ENCODE measurements at places on chromosomes 2 and 18.

DNA sequence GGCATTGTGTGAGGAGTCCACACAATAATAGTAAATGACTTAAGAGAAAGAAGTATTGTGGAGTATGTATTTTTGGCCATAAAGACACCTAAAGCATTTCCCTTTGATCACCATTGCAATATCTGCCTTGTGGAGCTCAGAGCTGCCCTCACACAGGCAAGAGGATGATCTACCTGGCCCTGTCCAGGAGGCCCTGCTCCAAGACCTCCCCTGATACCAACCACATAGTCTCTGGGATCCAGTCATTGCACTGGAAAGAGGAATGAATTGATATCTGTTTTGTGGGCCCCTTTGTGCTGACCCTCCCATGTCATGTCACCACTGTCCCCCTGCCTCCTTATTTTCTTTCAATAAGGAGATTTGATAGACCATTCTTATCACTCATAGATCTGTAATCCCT is 430.6 kb upstream of the TNP1 start:
- no peak for DNase-seq

DNA sequence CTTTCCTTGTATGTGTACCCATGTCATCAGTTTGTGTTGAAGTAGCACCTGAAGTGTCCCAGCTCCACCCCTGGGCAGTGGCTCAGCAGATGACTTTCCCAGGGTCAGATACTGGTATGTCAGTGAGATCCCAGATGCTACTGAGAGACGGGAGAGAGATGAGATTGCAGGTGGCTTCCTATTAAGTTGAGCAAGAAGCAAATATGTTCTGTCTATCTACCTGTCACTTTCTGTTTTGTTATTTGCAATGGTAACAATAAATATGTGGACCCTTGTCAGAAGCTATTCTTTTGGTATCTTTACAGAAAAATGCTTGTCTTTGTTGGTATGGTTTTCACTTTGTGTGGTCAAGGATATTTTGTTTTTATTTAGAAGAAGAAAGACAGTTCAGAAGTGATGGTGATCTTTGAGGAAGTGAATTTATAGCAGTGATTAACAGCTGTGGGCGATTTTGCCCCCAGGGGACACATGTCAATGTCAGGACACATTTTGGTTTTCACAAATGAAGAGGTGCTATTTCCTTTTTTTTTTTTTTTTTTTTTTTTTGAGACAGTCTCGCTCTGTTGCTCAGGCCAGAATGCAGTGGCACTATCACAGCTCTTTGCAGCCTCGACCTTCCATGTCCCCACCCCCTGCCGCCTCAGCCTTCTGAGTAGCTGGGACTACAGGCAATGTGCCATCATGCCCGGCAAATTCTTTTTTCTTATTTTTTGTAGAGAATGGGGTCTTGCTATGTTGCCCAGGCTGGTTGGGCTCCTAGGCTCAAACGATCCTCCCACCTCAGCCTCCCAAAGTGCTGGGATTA is 21.4 kb downstream of the MGAT5 start:
- no peak for DNase-seq

DNA sequence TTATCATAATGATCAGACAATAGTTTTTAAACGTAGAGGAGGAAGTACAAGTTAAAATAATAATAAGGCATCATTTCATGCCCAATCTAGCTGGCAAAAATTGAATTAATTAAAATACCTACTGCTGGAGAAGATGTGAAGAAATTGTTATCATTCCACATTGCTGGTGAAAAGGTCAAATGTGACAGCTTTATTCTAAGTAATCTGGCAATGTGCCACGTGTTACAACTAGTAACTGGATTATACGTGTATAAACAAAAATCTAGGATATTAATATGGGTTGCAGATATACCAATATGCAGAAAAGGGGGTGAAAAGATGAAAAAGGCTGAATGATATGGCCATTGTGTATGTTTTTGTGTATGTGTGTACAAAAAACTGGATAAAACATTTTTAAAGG is 32.4 kb downstream of the SMAD2 start:
- no peak for DNase-seq

DNA sequence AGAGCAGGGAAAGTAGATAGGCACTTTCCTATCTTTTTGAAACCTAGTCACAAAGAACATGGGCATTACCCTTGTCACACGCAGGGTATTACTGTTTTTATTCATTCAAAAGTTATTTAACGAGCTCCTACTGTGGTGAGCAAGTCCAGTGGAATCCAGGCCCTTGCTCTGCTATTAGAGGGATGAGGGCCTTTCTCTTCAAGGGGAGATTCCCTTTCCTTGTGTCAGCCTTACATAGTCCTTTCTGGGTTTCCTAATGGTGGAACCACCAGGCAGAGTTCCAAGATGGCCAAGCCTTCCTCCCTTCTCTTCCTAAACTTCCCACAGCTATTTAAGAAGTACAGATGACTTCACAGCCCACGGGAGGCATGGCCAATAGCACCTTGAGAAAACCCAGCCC is 64.6 kb downstream of the SPTBN1 start:
- no peak for DNase-seq

DNA sequence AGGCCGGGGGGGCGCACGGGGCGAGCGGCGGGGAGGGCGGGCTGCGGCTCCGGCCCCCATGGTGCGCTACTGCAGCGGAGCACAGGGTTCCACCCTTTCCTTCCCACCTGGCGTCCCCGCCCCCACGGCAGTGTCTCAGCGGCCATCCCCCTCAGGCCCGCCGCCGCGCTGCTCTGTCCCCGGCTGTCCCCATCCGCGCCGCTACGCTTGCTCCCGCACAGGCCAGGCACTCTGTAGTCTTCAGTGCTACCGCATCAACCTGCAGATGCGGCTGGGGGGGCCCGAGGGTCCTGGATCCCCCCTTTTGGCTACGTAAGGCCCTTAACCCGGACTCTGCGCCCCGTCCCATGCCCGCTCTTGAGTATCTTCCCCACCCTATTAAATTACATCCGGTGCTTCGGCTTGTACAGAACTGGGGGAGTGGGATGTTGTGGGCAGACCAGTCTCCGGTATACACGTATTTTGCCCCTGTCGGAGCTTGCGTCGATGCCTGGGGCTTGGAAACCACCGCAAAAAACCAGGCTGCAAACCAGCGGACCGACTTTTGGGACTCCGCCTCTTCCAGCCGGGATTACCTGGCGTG is 598 bp upstream of the WBP1 start:
- DNase-seq: no peak

GRCh38 chr2:68594674-68595492 is 48.5 kb upstream of the PROKR1 start:
- DNase-seq: peak; percentile 22

DNA sequence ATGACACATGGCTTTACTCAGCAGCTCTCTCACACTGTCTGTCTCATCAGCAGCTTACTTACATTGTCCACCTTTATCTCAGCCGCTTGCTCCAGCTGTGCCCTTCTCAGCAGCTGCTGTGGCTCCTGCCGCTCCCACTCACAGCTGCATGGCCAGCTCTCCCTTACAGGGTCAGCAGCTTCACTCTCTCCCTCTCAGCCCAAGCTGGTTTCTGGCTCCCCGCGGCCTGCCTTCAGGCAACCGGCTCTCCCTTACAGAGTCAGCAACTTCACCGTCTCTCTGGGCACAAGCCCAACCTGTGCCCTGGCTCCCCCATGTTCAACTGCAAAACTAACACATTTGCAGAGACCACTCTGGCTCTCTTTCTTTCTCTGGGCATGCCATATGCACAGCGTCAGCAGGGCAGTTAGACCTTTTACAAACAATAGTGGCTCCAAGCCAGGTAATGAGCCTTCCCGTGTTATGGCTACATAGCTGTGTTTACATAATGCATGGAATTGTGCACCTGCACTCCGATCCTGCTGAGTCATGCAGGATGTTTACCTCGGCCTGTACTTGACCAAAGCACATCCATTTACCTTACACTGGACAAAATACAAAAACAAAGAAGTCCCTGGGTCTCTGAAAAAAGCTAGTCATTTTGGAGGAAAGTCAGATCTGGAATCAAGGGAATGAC is 167.3 kb downstream of the DOK6 start:
- no peak for DNase-seq

DNA sequence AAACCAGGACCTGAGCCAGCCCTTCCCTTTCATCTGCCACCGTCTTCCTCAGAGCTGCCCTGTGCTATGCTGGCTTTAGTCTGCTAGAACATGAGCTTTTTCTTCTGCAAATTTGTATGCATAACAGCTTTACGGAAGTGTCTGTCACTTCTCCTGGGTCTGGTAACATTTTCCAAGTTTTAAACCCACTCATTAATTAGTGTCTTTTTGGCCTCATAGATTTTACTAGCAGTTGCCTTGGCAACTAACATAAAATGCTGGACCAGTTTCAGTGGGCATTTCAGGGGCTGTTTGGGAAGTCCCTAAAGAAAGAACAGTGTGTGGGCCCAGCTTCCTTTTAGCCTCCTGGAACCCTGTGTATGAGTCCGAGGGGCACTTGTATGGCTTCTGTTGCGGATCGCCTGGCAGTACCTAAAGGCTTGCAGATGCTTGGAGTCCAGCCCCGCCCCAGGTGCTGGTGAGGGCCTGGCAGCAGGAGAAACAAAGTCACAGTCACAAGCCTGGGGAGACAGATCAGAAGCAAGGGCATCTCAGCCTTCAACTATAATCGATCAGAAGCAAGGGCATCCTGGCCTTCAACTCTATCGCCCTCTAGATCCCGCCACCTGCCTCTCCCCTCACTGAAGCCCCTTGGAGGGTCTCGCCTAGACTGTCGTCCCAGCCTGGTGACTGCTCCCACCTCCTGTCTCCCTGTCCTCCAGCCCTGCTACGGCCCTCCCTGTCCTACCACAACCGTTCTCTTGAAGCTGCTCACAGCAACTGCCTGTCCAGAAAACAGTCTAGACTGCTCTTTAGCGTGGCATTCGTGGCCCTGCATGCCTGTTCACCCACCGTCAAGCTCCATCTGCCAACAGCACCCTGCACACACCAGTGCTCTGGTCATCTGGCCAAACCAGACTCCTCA is 36.8 kb upstream of the MAPRE3 start:
- no peak for DNase-seq

DNA sequence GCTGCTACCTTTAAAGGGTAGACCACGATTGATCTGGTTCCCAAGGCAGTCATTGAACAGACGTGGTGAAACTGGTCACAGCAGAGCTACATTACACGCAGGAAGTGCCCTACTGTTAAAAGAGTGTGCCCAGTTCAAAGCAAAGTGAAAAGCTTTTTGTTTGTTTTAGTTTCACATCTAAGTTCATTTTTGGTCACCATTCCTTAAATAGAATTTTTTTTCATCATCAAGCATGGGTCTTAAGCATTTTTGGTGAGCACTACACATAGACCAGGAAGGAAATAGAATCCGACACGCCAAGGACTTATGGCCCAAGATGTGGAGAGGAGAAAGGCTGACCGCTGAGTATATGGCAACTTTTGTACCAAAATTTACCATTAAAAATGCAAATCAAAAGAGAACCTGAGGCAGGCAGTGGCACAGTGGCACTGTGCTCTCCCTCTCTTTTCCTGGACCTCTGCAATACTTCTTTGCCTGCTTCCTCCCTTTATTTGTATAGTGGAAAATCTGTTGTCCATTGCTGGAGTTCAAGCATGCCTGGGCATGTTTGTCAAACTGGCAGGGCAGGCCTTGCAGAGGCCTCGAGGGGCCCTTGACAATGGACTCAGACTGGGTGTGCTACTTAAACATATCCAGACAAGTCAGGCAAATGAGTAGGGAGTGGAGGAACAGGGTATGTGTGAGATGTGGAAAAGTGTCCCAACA is 42.6 kb upstream of the HNRNPA3 start:
- DNase-seq: no peak

- DNase-seq: no peak
Measured at GRCh38 chr2:236592821-236593220, 23.2 kb downstream of the ACKR3 start.

DNA sequence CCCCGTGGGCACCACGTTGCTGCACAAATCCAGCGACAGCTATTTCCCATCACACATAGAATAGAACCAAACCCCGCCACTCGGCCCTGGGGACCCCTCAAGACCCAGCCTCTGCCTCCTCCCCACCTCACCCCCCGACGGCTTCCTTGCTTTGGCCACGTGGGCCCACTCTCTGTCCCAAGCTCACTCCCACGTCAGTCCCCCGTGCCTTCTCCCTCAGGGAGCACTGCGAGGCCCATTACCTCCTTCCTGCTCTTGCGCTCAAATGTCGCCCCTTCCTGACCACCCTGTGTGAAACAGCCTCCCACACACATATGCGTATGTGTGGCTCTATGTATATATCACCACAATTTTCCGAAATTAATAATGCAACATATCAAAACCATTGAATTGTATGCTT is 239.7 kb downstream of the SH3BP4 start:
- DNase-seq: no peak

GRCh38 chr2:202950592-202950991 is 38.5 kb downstream of the CARF start:
- DNase-seq: no peak

DNA sequence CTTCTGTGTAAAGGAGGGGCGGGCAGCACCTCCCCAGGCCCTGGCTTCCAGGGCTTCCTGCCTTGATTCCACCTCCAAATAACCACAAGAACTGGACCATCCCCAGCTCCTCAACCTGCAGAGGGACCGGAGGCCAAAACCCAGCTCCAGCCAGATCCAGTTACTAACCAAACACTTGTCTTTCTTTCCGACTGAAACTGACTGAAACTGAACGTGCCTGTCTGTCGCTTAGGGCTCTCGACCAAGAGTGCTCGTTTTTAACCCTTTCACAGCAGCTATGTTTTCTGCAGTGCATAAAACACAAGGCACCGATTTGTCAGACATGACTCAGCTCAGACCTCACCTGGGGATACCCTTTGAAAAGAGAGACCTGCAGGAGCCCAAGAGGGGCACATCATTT is 249.9 kb upstream of the SIX2 start:
- no peak for DNase-seq

- DNase-seq: no peak
Measured at GRCh38 chr2:197128897-197129296, 181.7 kb downstream of the ANKRD44 start.

DNA sequence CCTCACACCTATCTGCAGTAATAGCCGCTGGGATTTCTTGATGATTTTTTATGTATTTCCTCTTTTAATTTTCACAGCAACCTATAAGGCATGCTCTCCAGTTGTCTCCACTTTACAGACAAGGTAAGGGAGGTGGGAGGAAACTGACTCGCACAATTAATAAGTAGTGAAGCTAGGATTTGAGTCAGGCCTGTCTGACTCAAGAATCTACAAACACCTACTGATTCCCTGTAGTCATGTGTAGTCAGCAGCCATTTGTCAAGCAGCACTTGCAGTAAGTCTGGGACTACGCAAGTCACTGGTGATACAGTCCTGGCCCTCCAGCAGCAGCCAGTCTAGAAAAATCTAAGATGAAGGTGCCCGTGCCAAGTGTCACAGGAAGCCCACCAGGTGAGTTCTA is 193.6 kb upstream of the PKDCC start:
- DNase-seq: no peak

DNA sequence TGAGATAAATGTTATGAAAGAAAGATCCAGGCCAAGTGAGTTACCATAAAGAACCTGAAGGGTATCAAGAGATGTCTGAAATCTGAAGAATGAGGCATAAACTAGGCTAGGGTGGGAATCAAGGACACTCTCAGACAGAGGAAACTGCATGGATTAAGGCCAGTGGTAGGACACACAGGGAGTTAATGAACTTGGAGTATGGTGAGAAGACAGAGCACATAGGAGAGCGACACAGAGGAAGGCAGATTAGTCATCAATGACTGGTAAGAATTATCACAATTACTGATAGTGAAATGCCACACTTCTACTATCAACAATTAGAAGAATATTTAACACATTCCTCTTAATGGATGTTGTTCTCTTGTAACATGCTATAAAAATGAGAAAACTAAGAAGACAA is 76.9 kb downstream of the TTC21B start:
- no peak for DNase-seq

- DNase-seq: no peak
Measured at GRCh38 chr2:191114403-191114886, 36.3 kb downstream of the STAT4 start.

Measured in fibroblast of the conjunctiva (primary cell).